Right lung (tissue), 10 donors: ENCODE measurements at places on chromosomes 5 and 9.

GRCh38 chr5:97004423-97005060, 68.7 kb downstream of the LNPEP start:
- DNase-seq, result no peak

GRCh38 chr9:71249729-71250317, 128.4 kb upstream of the TRPM3 start:
- peak; percentile 36 for DNase-seq

- DNase-seq, result no peak
Measured at GRCh38 chr9:34628656-34629490, at the start of gene ARID3C. ARID3C (minus strand) TSS chr9:34629066; CDS start chr9:34628014, 1,052 bp downstream.

GRCh38 chr9:125961072-125961471, 213.9 kb downstream of the PBX3 start:
- DNase-seq, result no peak

- no peak for DNase-seq
Measured at GRCh38 chr5:10729320-10730042, 31.6 kb downstream of the DAP start.

DNA sequence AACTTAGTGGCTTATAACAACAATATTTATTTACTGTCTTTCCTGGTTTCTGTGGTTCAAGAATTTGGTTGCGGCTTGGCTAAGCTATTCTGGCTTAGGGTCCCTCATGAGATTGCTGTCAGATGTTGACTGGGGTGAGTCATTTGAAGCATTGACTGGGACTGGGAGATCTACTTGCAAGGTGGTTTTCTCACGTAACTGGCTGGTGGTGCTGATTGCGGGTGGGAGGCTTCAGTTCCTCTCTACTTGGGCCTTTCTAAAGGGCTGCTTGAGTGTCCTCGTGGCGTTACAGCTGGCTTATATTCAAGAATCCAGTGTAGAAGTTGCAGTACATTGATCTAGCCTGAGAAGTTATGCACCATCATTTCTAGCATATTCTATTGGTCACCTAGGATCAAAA, 218.5 kb upstream of the ELAVL2 start:
- no peak for DNase-seq

DNA sequence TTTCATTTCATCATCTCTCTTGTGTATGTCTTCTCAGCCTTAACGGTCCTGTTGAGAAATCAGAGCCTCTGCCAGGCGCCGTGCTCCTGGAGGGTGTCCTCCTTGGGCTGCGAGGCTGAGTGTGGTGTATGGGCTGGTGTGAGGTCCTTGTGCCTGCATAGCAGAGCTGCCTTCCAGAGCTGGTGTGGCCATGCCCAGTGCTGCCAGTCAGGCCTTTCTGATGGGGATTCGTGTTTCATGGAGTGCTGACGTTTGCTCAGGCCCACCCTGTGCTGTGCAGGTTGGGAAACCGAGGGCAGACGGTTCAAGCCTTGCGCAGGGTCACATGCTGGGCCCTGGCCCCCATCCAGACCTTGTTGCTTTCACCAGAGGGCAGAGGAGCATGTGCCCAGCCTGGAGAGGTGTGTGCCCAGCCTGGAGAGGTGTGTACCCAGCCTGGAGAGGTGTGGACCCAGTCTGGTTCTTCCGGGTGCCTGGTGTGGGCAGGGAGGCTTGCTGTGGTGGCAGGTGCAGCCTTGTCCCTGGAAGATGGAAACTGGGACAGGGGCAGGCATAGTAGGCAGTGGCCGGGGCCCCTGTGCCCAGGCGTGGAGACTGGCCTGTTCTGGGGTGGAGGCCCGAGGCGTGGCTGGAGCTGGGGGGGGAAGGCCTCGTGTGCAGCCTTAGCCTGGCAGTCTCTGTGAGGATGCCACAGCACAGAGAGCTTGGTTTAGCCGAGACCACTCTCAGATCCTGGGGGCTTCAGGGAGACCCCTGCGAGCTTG, 84.0 kb downstream of the RXRA start:
- DNase-seq, result no peak

- DNase-seq, result no peak
Measured at GRCh38 chr9:12974671-12975070, 199.9 kb downstream of the LURAP1L start.

GRCh38 chr9:78363221-78363620, 66.3 kb downstream of the PSAT1 start:
- DNase-seq, result no peak

GRCh38 chr5:78930721-78931120, 54.4 kb downstream of the ARSB start:
- peak; percentile 20 for DNase-seq

DNA sequence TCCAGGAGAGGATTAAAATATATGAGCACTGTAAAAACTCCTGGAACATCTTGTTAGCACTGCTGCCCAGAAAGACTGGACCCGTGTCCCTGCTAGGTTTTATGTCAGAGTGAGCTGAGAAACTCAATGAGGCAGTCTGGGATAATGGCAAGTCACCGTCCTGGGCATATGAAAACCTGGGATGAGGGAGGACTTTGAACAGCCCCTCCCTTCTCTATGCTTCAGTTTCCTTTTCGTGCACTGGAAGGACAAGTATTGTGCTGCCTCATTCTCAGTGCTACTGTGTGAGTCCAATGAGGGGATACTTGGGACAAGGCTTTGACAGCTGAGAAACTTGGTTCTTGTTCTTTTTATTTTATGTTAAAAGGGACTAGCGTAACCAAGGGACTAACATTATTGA, 143.0 kb upstream of the SHB start:
- DNase-seq, result no peak

DNA sequence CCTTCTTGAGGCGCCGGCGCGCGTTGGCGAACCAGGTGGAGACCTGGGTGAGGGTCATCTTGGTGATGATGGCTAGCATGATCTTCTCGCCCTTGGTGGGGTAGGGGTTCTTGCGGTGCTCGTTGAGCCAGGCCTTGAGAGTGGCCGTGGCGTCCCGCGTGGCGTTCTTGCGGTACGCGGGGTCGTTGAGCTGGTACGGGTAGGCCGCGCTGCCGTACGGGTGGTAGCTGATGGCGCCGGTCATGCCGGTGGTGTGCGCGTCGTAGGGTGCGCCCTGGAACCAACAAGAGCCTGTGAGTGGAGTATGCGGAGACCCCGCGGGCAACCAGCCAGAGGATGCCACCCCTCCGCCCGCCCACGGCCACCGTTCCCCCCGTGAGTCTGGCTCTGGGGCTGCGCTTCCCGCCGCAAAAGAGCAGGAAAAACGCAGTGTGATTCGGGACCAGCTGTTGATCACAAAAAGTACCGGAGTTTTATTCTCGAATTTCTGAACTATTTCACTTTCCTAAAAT, 1.9 kb downstream of the IRX2 start:
- no peak for DNase-seq
